ENCODE measurements at places on chromosomes 12 and 14. TPM values are rescaled to one million over a fixed set of nuclear protein-coding genes. Genes with fewer than 3 reads are reported as not detected.

The LTB4R gene
- 2.3 TPM for total RNA-seq

GRCh38 chr14:40368314-40368713, 936.1 kb upstream of the FBXO33 start:
- no peak for DNase-seq

DNA sequence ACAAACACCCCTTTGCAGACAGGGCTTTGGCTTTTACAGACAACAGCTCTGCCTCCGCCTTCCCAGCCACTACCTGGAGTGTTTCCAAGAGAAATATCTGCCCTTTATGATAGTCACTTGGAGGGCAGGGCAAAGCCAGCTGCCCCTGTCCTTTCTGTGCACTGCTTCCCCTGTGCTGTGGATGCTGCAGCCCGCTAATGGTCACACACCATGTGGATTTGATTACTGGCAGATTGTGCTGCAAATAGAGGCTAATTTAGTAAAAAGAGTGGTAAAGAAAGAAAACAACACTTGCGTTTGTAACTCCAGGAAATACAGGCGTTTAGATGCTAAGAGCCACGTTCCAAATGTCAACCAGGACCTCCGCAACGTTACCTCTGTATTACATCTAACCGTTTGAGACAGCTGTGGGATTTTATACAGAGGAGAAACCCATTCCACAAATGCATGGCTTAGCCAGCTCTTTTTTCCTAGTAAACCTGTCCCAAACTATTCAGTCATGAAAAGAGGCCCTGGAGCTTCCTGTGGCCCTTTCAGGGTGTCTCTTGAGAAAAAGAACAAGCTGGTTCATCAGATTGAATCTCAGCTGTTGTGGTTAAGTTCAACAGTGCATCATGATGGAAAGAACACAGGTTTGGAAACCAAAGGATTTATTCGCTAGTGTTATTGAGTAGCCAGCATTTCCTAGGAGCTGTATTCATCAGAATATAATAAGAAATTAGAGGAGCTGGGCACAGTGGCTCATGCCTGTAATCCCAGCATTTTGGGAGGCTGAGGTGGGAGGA, 30.1 kb upstream of the PWP1 start:
- no peak for DNase-seq

- no peak for DNase-seq
Measured at GRCh38 chr12:100871195-100871734, 76.7 kb downstream of the ANO4 start.

- peak; percentile 35 for DNase-seq
Measured at GRCh38 chr14:56331592-56332216, 213.5 kb downstream of the PELI2 start.

The STON2 gene
- 9.0 TPM for total RNA-seq

The MYO1H gene
- 0.56 TPM for total RNA-seq

The PROX2 gene
- not detected for total RNA-seq

The C12orf42 gene
- not detected for total RNA-seq

DNA sequence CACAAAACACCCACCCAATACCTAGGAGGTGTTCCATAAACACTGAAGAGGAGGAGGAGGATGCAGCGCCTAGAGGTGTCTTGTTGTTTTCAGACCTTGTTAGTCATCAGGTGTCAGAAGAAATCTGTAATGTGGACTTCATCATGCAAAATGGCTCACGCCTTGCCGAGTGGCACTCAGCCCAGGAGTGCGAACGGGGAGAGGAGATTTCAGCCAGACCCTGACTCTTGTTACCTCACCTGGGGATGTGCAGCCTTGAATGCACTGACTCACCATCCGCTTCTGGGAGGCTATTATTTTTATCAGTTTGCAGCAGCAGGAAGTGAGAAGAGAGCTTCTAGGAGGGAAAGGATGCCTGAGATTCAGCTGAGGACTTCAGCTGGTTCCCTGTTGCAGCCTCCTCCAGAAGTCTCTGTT, 48.2 kb upstream of the PLXNC1 start:
- DNase-seq, result no peak

The LBHD2 gene
- total RNA-seq, result not detected

DNA sequence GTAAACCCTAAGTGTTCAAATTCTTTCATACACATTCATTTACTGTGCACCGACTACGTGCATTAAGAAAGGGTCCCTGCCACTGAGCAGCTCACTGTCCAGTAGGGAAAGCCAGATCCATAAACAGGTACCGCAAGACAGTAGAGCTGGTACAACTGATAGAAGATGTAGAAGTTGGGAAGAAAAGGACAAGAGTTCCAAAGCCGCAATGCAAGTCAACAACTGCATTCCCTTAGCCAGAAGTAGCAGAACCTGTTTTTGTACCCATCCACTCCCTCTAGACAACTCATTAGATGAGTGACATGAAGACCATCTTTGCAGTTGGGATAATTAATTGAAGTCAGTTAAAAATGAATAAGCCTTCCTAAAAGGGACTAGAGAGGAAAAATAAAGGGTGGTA, 1.3 kb downstream of the SENP1 start:
- DNase-seq, result no peak

GRCh38 chr12:70722584-70723343, 85.5 kb upstream of the PTPRB start:
- DNase-seq, result no peak

DNA sequence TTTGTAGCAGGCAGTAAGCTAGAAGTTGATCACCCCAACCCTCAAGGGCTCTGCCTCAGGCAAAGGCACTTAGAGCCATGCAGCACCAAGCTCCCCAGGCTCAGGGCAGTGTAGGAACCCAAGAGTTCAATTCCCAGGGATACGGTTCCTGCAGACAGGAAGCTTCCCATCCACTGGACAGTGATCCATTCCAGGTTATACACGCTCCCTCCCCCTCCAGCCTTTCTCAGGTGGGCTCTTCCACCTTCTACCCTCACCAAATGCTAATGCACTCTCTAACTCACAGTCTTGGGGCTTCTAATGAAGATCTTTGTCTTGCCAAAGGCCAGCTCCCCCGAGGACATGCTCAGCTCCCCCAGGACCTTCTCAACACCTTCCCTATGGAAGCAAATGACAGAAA, 12.7 kb downstream of the MYO1A start:
- DNase-seq, result no peak

Data from right cardiac atrium (tissue), 5 donors.